ENCODE measurements at places on chromosomes 3 and 15.

DNA sequence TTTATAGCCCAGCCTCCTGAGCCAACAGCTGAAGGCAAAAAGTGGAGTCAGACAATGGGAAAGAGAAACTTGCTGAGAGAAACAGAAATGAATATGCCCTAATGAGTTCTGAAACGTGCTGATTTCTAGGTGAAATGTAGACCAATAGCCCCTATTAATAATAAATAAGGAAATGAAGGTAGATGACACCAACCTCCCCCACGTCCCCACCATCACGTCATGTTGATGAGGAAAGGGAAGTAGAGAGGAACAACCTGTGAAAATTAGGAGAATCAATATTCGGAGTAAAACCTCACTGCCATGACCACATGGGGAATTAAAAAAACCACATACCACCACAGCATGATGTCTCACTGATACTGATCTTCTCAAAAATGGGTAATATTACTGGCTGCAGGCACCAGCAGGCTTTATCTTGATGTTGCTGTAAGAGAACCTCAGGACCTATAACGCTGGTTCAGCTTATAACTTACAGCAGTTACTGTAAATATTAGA lies 64.0 kb downstream of the KAT2B start:
- no peak for DNase-seq

GRCh38 chr15:92677999-92678398 lies 22.4 kb upstream of the FAM174B start:
- no peak for DNase-seq

DNA sequence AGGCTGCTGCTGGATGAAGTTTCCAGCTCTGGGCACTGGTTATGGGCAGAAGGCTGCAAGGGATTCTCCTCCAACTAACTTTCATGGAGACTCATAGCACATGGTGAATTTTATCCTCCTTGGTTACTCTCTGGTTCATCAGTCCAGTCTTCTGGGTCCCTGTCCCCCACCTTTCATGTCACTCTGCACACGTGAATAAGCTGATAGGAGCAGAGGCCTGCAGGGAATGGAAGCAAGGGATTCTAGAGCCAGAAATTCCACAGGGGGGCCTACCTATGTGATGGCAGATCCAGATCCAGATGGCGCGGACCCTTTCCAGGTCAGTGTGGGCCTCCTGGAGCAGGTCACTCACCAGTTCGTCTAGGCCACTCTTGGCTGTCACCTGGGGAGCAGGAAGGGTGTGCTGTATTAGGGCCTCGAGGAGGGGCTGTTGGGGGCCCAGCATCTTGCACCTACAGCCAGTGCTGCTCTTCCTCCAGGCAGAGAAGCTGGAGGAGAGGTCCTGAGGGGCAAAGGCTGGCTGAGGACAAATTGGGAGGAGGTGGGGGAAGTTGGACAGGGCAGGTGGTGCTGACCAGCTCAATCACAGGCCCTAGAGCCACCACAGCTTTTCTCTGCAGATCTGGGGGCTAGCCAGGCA lies 30.2 kb downstream of the KY start:
- no peak for DNase-seq

GRCh38 chr3:58357402-58357801 lies 24.7 kb downstream of the PXK start:
- no peak for DNase-seq

- DNase-seq: peak; percentile 36
Observed at GRCh38 chr3:178562947-178563232, 26.7 kb downstream of the KCNMB2 start.

DNA sequence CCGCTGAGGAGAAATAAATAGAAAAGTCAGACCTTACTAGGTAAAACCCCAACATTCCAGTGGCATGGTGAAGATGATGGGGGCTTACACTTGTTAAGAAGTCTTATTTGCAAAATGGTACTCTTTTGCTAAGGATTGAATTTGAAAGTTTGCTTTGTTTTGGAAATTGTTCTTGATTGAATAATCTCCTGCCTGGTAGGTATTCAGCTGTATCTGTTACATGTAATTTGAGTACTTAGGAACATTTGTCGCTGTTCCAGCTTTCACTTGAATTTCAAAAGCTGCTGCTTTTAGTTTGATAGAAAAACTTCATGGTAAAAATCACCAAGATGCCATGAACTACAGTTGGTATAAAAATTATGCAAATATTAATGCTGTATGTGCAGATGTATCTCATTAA lies 44.6 kb downstream of the TFG start:
- DNase-seq: no peak

GRCh38 chr15:47340571-47340920 lies 376.8 kb upstream of the SEMA6D start:
- no peak for DNase-seq

GRCh38 chr15:63797901-63798300 lies 35.8 kb downstream of the HERC1 start:
- no peak for DNase-seq
